SIG-M5 (cell line): ENCODE measurements at places on chromosomes 12 and 14.
A peak's percentile ranks its signal among the peaks of the same experiment; 100 is the strongest.

- no peak for DNase-seq
These were observed 6.7 kb upstream of the GPR132 start for GRCh38 chr14:105071942-105072341.

DNA sequence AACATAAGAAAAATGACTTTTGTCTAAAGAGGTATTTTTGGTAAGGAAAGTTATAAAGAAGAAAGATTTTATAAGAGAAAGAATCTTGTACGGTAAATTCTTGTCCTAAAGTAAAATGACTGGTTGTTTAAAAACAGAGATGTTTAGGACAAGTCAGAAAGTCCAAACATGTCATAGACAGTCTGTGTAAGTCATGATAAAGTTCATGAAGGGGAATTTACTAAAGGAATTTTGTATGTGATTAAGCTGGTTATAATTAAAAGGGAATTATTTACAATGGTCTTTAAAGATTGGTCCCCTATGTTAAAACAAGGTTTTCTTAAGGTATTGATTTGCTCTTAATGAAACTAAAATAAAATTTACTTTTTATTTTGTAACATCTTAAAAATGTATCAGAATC is 269.4 kb upstream of the CCDC196 start:
- no peak for DNase-seq

- DNase-seq, result no peak
These were observed 35.4 kb downstream of the SPTLC2 start for GRCh38 chr14:77580964-77581505.

DNA sequence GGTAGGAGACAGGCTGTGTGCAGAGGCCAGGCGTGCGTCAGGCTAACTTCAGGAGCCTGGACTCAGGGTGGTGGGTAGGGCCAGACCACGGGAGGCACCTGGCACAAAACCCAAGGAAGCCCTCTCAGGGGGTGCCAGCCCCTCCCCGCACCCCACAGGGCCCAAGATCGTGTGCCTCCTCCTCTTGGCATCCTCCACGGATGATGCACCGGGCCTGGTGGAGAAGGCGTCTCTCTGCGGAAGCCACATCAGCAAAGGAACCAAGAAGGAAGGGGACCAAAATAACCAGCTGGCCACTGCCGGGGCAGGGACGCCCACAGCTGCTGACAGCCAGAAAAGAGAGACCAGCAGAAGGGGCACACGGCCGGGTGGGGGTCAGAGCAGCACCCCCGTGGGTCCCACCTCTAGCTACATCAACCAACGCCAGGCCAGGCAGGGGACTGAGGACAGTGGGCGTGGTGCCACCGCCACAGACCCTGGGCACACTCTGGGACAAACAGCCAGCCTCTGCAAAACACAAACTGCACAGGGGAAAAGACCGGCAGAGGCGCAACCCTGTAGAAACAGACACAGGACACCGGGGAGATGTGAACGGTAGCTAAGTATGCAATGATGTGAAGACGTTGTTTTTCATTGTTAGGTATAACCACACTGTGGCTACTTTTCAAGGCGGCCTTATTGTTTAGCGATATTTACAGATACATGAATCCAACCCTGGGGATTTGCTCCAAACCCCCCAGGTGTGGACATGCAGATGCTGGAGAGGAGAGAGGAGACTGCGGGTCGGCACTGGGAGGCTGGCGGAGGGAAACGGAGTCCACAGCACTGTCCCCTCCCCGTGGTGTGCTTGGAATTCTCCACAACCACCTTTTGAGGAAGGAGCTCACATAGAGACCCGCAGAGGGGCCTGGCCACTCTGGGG is 26.1 kb upstream of the C14orf180 start:
- no peak for DNase-seq

- no peak for DNase-seq
These were observed 172.2 kb downstream of the SLC16A7 start for GRCh38 chr12:59768031-59768430.

GRCh38 chr12:104608998-104609397 is 152.2 kb downstream of the CHST11 start:
- no peak for DNase-seq

GRCh38 chr14:51430633-51431032 is 190.6 kb downstream of the TMX1 start:
- DNase-seq, result no peak

GRCh38 chr14:92711976-92712653 is 36.3 kb downstream of the LGMN start:
- DNase-seq, result no peak

GRCh38 chr12:86265329-86265695 is 9.1 kb upstream of the MGAT4C start:
- DNase-seq, result no peak

- no peak for DNase-seq
These were observed 75.5 kb upstream of the CAND1 start for GRCh38 chr12:67193704-67194103.

DNA sequence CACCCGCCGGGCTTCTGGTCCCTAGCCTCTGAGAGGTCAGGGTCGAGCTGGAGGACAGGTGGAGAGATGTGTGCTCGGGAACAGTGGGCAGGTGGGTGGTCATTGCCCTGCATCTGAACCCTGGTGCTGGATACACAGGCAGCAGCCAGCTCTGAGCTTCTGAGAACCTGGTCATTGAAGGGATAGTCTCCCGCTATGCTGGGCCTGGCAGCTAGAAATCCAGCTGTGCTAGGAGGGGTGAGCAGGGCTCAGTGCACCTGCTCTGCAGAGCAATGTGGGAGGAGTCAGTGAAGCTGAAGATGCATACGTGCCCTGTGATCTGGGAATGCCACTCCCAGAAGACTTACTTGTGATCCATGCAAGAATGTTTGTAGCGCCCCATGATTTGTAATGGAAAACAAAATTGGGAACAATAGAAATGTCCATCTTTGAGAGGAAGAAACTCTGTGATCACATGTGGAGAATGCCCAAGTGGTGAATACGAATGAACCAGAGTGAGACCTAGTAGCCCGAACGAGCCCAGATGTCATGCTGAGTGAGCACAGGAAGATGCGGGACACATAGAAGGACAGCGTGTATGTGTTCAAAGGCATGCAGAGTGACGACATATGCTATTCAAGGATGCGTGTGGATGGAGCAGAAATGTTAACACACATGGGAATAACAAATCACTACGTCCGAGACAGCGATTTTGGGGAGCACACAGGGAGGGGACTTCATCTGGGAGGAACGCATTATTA is 63.4 kb downstream of the AACS start:
- DNase-seq, result no peak

DNA sequence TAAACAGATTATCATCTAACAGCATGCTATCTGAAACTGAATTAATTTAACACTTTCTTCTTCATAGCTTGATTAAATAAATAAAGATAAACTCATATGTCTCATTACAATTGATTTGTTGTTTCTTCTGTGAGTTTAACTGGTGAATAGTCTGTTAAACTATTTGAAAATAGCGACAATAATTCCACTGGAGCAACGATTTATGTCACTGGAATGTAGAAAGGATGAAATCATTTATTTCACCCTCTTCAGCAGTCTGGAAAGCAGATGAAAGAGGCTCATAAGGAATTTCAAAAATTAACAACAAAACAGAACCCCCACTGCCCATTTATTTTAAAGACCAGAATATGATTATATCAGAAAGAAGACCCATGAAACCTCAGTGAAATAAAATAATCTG is 1165.1 kb upstream of the USP15 start:
- no peak for DNase-seq

DNA sequence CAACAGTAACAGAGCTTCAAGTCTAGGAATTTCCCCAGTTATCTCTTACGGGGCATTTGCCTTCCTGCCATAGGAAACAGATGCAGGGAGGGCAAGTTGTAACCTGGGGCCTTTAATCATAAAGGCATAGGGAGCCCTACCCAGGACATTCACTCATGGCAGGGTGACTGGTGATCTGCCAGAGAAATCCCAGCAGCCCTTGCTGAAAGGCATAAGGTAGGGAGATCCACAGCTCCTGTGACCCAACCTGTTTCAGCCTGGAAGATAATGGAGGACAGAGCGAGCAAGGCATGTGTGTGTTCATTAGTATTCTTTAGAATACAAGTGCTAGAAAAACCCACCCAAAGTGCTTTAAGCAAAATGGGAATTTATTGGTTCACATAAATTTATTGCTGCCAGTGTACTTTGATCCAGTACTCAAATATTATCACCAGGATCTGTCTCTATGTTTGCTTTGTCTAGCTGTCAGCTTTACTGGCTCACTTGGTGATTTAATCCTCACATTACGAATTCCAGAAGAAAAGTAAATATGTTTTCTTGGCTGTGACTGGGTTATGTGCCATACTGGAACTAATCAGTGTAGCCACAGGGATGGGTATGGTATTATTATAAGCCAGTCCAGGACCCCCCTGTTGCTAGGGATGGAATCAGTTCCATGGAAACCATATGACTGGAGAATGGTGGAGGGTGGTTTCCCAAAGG is 21.1 kb upstream of the AKAP6 start:
- no peak for DNase-seq

- no peak for DNase-seq
These were observed 87.5 kb downstream of the NCOR2 start for GRCh38 chr12:124479680-124480468.

DNA sequence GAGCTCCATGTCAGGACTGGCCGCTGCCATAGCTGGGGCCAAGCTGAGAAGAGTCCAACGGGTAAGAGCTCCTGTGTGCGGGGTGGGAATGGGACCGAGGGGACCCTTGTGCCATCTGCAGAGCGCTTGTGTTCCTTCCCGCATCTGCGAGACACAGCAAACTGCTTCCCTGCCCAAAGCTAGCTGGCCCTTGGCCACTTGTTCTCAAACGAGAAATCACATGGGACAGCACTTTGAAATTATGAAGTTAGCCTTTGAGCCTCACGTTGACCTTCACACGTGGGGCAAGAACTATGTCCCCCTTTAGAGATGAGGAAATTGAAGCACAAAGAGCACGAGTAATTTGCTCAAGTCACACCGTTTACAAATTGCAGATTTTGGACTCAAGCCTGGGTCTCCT is 30.8 kb downstream of the DEGS2 start:
- DNase-seq, result no peak

DNA sequence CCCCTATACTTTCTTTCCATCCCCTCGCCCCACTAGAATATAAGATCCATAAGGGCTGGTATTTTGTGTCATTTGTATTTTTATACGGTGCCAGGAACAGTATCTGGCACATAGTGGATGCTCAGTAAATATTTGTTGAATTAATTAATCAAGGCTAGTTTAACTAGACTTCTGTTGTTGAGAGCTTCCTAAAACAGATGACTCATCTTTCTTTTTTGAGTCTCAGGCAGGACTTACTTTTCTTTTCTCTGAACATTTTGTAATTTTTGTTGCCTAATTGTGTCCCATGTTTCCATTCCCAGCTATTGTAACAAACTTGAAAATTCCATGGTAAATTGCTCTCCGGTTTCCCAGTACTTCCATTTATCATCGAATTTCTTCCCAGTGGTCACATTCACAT is 16.7 kb downstream of the STK38L start:
- DNase-seq, result no peak

- DNase-seq, result peak; percentile 36
These were observed 1.9 kb downstream of the RAD51AP1 start for GRCh38 chr12:4540638-4541037.

DNA sequence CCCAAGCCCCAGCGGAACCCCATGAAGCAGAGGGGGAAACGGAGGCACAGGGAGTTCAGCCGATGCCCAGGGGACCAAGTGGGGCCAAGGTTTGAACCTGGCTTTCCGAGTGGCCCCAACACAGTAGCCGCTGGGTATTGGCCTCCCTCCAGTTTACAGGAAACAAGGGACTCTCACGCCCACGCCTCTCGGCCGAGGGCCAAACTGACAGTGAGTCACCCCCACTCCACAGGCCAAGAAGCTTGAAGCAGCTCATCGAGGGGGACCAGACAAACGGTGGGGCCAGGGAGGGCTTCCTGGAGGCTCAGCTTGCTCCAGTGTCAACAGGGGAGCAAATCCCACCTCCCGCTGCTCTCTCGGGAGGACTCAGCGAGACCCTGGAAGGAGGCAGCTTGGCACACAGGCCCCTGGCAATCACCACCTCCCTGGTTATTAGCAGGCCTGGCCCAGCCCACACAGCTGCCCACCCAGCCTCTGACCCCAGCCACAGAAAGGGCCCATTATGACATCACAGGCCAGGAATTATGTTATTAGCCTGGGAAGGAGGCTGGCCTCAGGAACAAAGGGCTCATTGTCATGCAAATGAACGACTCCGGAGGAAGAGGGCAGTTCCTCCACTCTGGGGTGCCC is 54.6 kb downstream of the NCOR2 start:
- DNase-seq, result no peak

- DNase-seq, result no peak
These were observed 128.9 kb downstream of the SNAPC1 start for GRCh38 chr14:61891170-61891569.

GRCh38 chr12:15732341-15733061 is 56.7 kb downstream of the EPS8 start:
- no peak for DNase-seq

DNA sequence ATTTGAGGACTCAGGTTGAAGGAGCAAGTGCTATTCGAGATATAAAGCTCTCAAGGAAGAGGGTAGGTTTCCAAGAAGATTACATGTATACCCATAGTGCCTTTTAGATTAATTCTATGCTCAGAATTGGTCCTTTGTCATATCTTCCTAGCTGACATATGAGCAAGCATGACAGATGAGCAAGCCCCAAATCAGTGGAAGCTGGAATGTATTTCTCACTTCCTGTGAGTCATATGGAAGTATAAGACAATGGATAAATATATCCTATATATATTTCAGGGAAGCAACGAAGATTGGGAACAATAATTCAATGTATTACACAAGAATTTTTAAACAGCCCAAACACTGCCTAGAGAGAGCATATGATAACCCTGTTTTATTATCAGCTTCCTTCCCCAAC is 674.1 kb upstream of the ATXN7L3B start:
- no peak for DNase-seq

- DNase-seq, result no peak
These were observed 152.2 kb upstream of the BMP4 start for GRCh38 chr14:54108481-54109471.

DNA sequence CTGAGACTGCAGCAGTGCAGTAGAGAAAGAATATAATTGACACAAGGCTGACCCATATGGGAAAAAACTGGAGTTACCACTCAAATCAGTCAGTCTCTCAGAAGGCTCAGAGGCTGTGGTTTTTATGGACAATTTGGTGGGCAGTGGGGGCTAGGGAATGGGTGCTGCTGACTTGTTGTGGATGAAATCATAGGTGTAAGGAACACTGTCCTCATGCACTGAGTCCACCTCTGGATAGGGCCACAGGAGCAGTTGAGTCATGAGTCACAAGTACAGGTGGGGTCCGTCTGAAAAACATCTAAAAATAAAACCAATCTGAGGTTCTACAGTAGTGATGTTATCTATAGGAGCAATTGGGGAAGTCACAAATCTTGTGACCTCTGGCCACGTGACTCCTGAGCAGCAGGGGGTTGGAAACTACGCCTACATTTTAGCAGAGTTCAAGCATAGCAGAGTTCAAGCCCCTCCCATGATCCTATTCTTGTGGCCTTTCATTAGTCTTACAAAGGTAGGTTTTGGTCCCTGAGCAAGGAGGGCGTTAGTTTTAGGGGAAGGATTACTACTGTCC is 18.1 kb upstream of the SGPP1 start:
- DNase-seq, result no peak

DNA sequence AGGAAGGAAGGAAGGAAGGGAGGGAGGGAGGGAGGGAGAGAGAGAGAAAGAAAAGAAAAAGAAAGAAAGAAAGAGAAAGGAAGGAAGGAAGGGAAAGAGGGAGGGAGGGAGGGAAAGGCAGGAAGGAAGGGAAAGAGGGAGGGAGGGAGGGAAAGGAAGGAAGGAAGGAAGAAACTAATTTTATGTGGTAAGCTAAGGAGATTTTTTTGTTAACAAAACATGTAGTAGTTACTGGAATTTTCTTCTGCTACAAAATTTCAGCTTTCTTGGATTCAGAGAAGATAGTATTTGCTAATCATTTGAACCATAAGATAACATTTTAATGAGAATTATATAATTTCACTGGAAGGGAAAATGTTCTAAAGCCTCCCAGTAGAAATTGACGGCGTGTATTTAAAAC is 437.8 kb upstream of the DCN start:
- no peak for DNase-seq
